Hematopoietic multipotent progenitor cell treated with erythropoietin and hydrocortisone succinate and interleukin-3 and kit ligand, for 17 days (in vitro differentiated cells): ENCODE measurements at places on chromosomes 11 and 22.

GRCh38 chr11:105449100-105449734 lies 160.7 kb upstream of the GRIA4 start:
- no peak for DNase-seq

GRCh38 chr22:45684169-45684568 lies 12.5 kb downstream of the ATXN10 start:
- DNase-seq = no peak

GRCh38 chr11:46498968-46499367 lies 94.9 kb downstream of the AMBRA1 start:
- DNase-seq = no peak

GRCh38 chr11:104484804-104485554 lies 321.0 kb upstream of the PDGFD start:
- no peak for DNase-seq

DNA sequence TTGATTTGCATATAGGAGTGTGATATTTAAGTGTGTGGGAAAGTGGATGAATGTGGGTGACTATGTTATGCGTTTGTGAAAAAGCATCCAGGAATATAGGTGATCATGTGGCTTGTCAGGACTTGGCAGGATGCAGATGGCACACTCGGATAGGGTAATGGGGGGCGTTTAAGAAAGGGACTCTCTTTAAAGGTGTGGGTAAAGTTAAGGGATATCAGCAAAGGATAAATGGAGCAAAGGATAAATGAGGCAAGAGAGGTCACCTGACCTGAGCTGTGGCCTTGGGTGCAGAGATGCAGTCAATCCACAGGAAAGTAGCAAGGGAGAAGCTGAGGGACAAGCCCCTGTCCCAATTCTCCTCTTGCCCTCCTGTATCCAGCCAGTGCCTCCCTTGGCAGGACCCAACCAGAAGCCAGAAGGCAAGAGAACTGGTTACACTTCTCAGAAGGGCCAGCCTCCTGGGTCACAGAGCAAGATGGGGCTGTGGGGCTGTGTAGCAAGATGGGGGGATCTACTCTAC lies 47.5 kb upstream of the GRAMD1B start:
- DNase-seq = no peak

- no peak for DNase-seq
Measured at GRCh38 chr11:134675983-134676382, 263.9 kb upstream of the B3GAT1 start.

GRCh38 chr22:23193882-23194281 lies 13.6 kb downstream of the BCR start:
- DNase-seq = no peak

DNA sequence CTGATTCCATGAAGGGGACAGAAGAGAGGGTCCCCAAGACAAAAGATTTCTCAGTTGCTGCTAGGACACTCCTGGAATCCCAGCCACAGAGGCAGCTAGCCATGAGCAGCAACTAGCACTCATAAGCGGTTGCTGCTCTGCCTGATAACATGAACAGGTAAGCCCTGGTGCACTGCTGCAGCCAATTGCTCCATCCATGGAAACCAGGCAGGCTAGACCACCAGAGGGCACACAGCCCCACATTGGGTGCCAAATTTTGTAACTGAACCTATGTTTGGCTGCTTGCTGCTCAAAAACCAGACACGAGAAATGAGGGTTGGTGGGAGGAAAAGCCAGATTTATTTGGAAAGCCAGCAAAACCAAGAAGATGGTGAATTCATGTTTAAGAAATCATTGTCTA lies 21.9 kb upstream of the QSER1 start:
- DNase-seq = no peak

DNA sequence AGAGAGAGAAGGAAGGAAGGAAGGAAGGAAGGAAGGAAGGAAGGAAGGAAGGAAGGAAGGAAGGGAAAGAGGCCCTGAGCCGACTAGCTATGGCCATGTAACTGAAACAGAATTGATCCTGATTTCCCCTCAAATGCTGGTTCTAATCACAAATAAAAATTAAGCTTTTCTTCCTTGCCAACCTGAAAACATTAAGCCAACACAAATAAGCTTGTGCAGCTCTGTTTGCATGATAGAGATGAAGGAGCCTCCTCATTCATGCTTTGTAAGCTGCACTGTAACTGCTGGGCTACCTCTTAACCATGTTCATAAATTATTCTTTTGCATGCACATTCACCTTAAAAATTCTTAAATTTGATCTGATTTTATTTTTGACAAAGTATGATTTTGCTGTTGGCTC lies 27.7 kb upstream of the APOL5 start:
- no peak for DNase-seq

GRCh38 chr11:72737336-72737735 lies 14.9 kb downstream of the ARAP1 start:
- no peak for DNase-seq

DNA sequence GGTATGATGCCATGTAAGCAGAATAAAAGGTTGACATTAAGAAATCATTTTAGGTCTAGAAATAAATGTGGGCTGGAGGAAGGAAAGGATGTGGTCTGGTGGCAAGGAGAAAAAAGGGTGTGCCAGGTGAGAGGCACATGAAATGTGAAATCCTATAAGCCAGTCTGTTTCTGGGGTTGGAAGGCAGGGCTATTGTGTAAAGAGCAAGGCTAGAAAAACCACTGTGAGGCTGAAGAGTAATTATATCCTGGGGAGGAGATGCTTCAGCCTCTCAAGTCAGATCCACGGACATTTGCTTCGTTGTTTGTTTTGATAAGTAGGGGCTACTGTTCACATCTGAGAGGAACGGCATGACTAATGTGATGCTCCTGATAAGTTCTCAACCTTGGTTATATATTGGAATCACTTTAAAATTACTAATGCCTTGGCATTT lies 77.5 kb upstream of the CTSC start:
- DNase-seq = no peak
